ENCODE measurements at places on chromosomes 12 and 14.

DNA sequence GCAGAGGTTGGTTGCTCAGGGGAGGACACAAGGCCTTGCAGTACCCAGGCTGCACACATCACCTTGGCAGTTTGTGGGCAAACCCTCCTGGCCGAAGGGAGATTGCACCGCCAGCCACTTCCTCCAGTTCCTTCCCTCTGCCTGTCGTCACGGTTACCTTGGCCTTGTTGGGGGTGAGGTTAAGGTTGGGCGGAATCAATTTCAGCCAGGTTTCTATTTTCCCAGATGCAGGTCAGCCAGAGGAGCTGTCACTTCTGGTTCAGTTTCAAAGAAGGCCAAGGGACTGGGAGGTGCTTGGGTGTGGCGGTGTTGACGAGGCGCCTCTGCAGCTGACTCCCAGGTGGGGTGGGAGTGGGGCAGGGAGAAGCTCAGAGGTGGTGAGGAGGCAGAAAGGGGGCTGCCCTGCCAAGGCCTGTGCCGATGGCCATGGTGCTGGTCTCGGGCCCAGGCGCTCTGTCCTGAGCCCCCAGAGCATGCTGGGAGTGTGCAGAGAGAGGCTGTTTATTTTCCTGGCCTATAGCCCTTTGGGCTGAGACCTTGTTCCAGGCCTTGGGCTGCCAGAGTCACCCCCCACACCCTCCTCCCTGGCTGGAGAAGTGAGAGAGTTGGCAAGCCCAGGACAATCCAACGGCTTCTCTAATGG, 31.4 kb downstream of the JDP2 start:
- DNase-seq: no peak

DNA sequence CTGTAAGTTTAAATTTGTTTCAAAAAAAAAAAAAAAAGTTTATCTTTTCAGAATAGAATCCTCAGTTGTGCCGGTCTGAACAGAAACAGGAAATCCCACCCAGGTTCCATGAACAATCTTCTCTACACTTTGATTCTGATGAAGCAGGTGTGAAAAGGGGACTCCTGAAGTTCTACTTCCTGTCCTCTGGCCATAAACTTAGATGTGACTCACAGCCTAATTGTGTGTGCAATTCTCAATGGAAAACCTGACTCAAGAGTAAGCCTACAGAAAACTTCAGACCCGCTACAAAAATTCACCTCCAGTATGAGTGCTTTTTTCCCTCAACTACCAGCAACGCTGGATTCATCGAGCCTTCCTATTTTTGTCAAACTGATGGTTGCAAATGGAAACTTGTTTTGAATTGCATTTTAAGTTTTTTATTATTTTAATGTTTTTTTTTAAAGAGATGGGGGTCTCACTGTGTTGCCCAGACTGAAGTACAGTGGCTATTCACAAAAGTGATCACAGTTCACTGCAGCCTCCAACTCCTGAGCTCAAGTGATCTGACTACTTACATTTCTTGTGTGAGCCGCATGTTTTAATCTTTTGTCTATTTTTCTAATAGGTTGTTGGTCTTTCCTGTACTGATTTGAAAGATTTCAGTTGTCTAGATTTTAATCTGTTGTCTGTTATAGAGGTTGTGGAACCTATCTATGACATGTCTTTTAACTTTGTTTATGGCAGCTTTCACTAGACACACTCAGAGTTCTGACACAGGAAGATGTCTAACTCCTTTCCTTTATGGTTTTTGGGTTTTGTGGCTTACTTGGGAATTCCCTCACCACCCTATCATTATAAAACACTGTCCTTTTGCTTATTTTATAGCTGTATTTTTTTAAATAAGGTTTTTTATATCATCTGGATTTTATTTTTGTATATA, 37.6 kb downstream of the ATG14 start:
- no peak for DNase-seq

GRCh38 chr12:104604070-104604994, 147.6 kb downstream of the CHST11 start:
- DNase-seq: no peak

- DNase-seq: no peak
Measured at GRCh38 chr12:94047781-94048567, 100.4 kb upstream of the PLXNC1 start.

GRCh38 chr12:52298677-52299190, 7.4 kb upstream of the KRT81 start:
- DNase-seq: no peak

GRCh38 chr14:58796242-58797009, 158.7 kb downstream of the DACT1 start:
- DNase-seq: no peak

DNA sequence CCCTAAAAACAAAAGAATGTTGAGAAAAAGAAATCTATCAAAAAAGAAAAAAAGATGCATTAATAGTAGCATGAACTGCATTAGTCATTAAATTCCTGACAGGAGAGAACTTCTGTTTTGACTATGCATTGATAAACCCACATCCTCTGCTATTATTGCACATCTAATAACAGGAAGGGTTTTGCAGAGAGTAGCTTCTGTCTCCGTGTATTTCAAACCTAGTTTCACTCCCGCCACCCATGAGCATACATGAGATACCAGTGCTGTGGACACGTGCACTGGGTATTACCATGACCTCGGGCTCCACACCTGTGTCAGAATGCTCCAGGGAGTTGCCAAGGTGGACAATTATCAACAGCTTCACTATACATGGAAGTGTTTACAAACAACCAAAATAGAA, 449.1 kb upstream of the SOX5 start:
- DNase-seq: no peak

DNA sequence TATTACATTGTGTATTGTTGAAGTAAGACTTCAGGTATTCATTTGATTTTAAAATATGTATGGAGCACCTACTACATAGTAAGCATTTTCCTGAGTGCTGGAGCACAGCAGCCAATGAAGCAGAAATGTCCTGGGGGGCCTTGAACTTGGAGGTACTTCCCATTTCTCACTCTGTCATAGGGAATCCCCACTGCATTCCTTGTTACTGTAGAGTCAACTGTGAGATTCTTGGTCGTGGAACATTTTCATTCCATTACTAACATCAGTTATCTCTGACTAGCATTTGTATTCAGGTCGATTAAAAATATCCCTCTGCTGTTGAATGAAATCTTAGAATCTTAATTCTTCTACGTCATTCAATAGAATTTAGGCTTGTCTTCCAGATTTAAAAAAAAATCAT, 66.7 kb downstream of the PDE3A start:
- DNase-seq: no peak

- DNase-seq: no peak
Measured at GRCh38 chr14:45252366-45253069, 484 bp downstream of the MIS18BP1 start.

DNA sequence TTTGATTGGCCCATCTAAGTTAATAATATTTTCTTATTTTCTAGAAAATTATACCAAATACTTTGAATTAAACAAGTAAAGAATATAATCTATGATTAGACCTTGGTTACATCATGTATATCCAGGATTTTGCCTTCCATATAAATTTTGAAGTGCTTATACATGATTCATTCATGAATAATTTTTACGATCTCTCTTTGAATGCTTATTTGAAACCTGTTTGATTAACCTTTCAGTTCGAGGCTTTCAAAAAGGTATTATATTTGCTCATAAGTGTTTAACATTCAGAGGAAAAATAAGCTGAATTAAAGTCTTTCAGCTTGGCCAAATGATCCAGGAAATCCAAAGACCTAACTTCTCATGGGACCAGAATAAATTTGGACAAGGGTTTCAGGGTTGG, 495.2 kb upstream of the GARIN6 start:
- no peak for DNase-seq

DNA sequence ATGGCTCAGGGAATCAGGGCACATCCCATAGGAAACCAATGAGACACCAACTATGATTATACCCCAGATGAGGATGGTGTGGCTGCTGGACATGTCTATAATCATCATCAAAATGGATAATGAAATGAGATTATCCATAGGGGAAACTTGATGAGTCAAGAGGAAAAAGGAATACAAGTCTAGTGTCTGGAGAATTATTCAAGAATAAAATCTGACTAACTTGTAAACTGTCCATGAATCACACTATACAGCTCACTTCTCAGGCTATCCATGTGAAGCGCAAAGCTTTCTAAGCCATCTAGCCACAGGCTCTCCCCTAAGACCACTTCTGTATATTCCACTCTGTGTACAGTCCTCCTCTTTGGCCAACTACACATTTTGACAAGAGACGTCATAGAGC, 52.5 kb downstream of the DUSP16 start:
- DNase-seq: no peak

- no peak for DNase-seq
Measured at GRCh38 chr12:117120787-117121186, 21.6 kb upstream of the TESC start.

DNA sequence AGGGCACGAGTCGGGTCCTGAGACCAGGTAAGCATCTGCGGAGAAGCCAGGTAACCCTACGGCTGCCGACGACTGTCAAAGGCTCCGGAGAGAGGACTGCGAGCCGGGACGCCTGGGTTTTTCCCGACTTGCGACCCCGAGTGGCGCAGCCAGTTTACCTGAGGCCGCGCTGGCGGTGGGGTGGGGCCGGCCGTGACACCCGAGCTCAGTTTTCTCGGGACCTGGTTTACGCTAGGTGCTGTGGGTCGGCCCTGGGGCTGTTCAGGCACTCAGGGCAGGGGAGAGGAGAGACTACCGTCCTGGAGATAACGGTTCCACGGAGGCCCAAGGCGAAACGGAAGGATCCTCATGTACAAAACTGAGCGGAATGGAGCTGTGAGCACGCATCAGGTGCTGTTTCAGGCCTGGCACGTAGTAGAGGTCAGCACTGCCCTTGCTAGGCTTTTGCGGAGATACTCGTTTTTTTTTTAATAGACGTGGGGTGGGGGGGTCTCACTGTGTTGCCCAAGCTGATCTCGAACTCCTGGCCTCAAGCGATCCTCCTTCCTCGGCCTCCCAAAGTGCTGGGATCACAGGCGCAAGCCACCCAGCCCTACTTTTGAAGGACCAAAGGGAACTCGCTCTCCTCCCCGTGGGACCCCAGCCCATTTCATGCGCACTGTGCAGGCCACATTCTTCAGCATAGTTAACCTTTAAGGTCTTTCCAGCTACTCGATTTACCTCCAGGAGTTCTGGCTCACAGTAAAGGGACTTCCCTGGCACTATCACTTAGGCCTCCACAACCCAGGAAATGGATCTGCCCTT, 471 bp downstream of the MTRFR start:
- DNase-seq: no peak

DNA sequence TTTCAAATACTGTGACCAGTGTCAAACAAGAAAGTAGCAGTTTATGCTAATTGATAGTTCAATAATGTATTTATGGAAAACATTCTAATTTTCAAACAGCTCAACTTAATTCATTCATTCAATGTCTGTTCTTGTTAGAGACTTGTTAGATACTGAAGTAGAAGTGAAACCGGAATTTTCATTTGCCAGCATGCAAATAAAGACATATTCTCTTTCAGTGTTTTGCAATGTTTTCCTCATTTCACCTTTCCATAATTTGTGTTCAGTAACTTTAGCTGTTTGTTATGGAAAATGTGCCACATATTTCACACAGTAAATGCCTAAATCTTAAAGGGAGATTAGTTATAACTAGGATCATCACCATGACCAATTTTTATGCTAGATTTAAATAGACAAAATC, 21.2 kb downstream of the TAS2R50 start:
- no peak for DNase-seq

GRCh38 chr14:93274055-93274806, 58.6 kb downstream of the BTBD7 start:
- no peak for DNase-seq

GRCh38 chr12:2144951-2145350, 92.2 kb downstream of the CACNA1C start:
- no peak for DNase-seq

GRCh38 chr14:101072070-101072469, 168.5 kb upstream of the RTL1 start:
- DNase-seq: no peak

All from cerebellar nuclear complex (tissue), 1 donor.